Spleen (tissue), 13 donors: ENCODE measurements at places on chromosomes 7 and 10. TPM values are rescaled to one million over a fixed set of nuclear protein-coding genes. Genes with fewer than 3 reads are reported as not detected.

- no peaks in the 10 kb centered on the region for H3K4me1 ChIP-seq
- H3K27ac ChIP-seq, result no peak overlapping the region
- no peak overlapping the region for H3K4me3 ChIP-seq
- DNase-seq, result no peak
- H3K27me3 ChIP-seq, result no peaks in the 10 kb centered on the region
Observed at GRCh38 chr10:33483816-33484190, 149.3 kb upstream of the NRP1 start.

DNA sequence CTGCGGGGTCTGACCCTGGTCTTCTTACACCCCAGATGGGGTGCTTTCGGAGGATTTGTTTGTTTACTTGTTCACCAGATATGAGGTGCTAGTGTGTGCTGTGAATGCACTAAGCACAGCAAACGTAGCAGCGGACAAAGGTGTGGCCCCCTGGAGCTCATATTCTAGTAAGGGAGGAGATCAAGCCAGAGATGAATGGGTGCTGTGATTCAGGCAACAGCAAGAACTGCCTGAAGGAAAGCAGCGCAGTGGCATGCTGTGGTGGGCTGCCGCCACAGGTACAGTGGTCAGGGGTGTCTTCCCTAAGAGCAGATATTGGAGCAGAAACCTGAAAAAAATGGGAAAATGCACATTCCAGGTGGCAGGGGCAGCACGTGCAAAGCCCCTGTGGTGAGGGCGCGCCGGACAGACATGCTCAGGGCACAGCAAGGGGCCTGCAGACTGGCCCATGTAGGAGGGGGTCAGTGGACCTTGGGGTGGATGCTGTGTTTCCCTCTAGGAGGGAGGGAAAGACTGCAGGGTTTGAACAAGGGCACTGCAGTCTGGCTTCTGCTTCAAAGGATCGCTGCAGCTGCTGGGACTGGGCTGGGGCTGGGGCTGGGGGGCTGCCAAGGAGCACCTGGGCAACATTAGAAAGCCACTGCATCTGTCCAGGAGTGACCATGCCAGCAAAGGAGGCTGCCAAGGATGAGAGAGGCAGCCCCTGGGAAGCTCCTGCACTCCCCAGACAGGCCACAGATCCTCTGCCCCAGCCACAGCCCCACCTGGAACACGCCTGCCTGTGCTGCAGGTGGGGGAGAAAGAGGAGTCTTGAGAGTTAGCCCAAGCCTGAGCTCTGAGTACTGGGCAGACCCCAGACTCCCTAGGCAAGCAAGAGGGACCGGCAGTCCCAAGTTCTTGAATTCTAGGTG, 927 bp upstream of the DEPP1 start:
- H3K4me3 ChIP-seq, result no peak overlapping the region
- H3K36me3 ChIP-seq, result peaks cover 52% of the 10 kb centered on the region
- H3K4me1 ChIP-seq, result peaks cover 74% of the 10 kb centered on the region
- H3K27ac ChIP-seq, result peak overlapping the region; percentile 75
- peak; percentile 69 for DNase-seq

DNA sequence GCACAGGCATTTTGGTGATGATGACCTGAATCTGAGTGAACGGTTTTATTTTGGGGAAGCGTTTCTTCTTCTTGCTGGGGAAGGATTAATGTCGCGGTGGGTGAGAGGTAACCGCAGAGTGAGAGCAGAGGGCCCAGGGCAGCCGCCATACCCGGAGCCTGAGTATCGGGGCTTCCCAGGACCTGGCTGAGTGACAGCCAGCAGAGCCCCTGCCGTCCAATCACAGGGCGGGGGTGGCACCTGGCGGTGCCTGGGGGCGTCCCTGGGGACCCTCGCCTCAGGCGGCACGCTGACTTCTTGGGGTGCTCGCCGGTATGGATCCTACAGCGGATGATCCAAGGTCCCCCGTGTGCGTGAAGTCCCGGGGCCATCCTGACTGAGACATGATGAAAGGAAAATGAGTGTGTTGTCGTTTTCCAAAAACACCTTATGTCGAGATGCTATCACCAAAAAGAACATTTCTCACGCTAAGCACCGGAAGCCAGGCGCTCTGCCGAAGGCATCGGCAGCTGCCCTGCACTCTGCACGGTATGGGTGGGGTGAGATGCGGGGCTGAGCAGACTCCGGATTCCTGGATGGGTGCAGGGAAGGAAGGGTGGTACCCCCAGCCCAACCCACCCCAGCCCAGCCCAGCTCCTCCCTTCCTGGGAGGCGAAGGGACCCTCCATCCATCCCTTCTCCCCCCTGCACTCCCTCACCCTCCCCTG, 227.9 kb upstream of the SHH start:
- H3K27me3 ChIP-seq, result peaks cover 4% of the 10 kb centered on the region
- H3K4me1 ChIP-seq, result no peaks in the 10 kb centered on the region
- no peak overlapping the region for H3K4me3 ChIP-seq
- no peaks in the 10 kb centered on the region for H3K36me3 ChIP-seq
- no peak for DNase-seq
- H3K27ac ChIP-seq, result no peak overlapping the region

DNA sequence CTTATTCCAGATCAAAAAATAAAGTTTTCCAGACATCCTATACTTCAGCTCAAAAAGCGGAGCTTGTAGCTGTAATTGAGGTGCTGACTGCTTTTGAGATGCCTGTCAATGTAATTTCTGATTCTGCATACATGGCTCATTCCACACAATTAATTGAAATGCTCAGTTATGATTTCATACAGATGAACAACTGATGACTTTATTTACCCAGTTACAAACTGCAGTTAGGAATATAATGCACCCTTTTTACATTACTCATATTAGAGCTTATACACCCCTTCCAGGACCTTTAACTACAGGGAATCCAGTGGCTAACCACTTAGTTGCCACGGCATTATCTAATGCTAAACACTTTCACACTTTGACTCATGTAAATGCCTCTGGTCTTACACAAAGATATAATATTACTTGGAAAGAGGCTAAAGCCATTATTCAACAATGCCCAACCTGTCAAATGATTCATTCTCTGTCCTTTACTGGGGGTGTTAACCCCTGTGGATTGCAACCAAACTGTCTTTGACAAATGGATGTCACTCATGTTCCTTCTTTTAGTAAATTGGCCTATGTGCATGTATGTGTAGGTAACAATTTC, 147.3 kb downstream of the ZNF33B start:
- H3K4me3 ChIP-seq, result no peak overlapping the region
- DNase-seq, result no peak
- H3K27ac ChIP-seq, result no peak overlapping the region
- H3K36me3 ChIP-seq, result peaks cover 4% of the 10 kb centered on the region

- DNase-seq, result no peak
- no peak overlapping the region for H3K27ac ChIP-seq
- H3K27me3 ChIP-seq, result peaks cover 6% of the 10 kb centered on the region
- H3K36me3 ChIP-seq, result no peaks in the 10 kb centered on the region
Observed at GRCh38 chr10:98536551-98536950, 89.8 kb upstream of the HPS1 start.

CYP26A1 gene
- not detected for total RNA-seq

MAPK8 gene
- total RNA-seq, result 35.9 TPM

CYP2W1 gene
- 1.2 TPM for total RNA-seq

MSS51 gene
- 4.1 TPM for total RNA-seq

DNA sequence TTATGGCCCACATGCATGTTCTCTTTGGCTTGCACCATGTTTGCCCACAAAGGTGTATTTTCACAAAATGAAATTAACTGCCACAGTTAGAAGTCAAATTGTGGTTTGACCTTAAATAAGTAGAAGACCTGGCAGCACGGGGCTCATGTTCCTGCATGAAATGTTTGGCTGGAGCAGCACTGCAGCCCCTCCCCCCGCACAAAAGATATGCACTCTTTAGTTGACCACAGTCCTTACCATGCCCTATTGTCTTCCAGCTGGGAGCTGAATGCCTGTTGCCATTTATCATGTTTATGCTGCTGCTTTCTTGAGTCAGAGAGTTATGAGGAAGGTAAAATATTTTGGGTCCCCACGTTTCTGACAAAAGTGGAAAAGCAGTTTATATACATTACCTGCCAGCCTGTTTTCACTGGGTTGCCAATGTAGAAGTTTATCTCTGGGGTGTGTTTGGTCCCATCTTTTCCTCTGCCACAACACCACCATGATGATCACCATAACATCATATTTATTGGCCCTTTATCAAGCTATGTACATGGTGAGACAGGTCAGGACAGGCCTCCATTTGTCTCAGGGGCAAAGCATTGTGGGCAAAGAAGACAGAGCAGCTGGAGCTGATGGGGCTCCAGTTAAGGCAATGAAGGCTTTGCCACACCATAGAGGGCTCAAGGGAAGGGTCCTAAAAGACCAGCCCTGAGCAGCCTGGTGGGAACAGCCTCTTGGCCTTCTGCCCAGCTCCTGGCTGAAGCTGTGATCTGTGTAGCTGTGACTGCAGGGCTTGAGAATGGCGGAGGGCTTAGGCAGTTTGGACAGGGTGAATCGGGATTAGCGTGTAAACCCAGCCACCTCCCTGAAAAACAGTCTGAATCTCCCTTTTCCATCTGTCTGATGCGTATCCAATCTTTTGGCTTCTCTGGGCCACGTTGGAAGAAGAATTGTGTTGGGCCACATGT, 5.4 kb downstream of the PRF1 start:
- peaks cover 52% of the 10 kb centered on the region for H3K4me1 ChIP-seq
- DNase-seq, result no peak
- H3K27me3 ChIP-seq, result no peaks in the 10 kb centered on the region
- no peaks in the 10 kb centered on the region for H3K36me3 ChIP-seq
- H3K4me3 ChIP-seq, result no peak overlapping the region

LRMDA gene
- total RNA-seq, result 24.0 TPM

- H3K4me1 ChIP-seq, result peaks cover 5% of the 10 kb centered on the region
- no peaks in the 10 kb centered on the region for H3K27me3 ChIP-seq
Observed at GRCh38 chr10:6328699-6329423, 126.1 kb downstream of the PFKFB3 start.

DNA sequence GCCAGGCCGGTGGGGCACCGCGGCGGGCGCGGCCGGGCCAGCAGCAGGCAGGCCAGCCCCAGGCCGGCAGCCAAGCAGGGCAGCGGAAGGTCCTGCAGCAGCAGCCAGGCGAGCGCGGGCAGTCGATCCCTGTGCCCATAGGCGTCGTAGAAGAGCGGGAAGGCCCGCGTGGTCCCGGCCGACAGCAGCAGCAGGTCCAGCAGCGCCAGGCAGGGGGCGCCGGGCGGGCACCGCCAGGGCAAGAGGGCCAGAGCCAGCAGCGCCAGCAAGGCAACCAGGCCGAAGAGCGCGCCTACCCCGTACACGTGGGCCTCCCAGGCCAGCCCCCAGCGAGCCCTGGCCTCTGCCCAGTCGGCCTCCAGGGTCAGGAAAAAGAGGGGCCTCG, 8.4 kb upstream of the RBM28 start:
- no peak overlapping the region for H3K27ac ChIP-seq
- peaks cover 19% of the 10 kb centered on the region for H3K4me1 ChIP-seq
- no peaks in the 10 kb centered on the region for H3K36me3 ChIP-seq
- H3K27me3 ChIP-seq, result peaks cover 4% of the 10 kb centered on the region
- DNase-seq, result peak; percentile 85
- no peak overlapping the region for H3K4me3 ChIP-seq

GRCh38 chr7:139916717-139917395, 87.8 kb downstream of the TBXAS1 start:
- peak overlapping the region; percentile 61 for H3K27ac ChIP-seq
- no peaks in the 10 kb centered on the region for H3K27me3 ChIP-seq
- DNase-seq, result no peak
- no peak overlapping the region for H3K4me3 ChIP-seq

DNA sequence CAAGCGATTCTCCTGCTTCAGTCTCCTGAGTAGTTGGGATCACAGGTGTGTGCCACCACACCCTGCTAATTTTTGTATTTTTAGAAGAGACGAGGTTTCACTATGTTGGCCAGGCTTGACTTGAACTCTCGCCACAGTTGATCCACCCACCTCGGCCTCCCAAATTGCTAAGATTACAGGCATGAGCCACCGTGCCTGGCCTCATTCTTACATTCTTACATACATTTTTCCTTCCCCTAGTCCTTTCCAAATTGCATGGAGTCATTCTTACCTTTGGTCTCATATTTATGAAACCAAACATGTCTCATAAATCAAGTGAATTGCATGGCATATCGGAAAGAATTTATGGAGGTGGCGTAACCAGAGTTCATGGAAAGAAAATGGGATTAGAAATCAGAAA, 148.5 kb downstream of the ANLN start:
- H3K4me1 ChIP-seq, result no peaks in the 10 kb centered on the region
- H3K36me3 ChIP-seq, result peaks cover 23% of the 10 kb centered on the region
- H3K27me3 ChIP-seq, result no peaks in the 10 kb centered on the region
- H3K4me3 ChIP-seq, result no peak overlapping the region
- no peak overlapping the region for H3K27ac ChIP-seq

GRCh38 chr7:76411626-76412025, 2.1 kb upstream of the SSC4D start:
- no peaks in the 10 kb centered on the region for H3K36me3 ChIP-seq
- no peak overlapping the region for H3K4me3 ChIP-seq
- H3K27me3 ChIP-seq, result no peaks in the 10 kb centered on the region
- no peak for DNase-seq
- no peaks in the 10 kb centered on the region for H3K4me1 ChIP-seq

LOXL4 gene
- total RNA-seq, result 1.6 TPM

CAPZA2 gene
- total RNA-seq, result 263 TPM

DNA sequence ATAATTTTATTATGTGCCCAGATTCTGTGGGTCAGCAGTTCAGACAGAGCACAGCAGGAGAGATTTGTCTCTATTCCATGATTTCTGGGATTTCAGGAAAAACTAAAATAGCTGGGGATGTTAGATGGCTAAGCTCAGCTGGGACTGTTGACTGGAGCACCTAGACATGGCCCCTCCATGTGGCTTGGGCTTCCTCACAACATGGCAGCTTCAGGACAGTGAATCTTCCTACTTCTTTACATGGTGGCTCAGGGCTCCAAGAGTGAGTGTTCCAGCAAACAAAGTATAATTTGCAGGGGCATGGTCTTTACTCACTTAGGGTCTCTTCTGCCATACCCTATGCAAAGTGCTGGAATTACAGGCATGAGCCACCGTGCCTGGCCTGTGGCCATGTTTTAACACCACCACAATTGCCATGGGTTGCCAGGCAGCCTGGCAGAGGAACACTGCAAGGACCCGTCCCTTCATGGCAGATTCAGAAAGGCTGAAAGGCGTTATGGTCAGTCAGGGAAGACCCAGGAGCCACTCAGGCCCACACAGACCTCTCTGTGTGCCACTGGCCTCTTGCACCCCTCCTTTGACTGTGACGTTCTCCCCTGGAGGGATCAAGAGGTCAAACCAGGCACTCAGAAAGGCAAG, 50.8 kb upstream of the ZMIZ1 start:
- DNase-seq, result peak; percentile 51
- H3K27ac ChIP-seq, result no peak overlapping the region
- no peaks in the 10 kb centered on the region for H3K36me3 ChIP-seq
- H3K4me3 ChIP-seq, result no peak overlapping the region
- peaks cover 4% of the 10 kb centered on the region for H3K4me1 ChIP-seq

DNA sequence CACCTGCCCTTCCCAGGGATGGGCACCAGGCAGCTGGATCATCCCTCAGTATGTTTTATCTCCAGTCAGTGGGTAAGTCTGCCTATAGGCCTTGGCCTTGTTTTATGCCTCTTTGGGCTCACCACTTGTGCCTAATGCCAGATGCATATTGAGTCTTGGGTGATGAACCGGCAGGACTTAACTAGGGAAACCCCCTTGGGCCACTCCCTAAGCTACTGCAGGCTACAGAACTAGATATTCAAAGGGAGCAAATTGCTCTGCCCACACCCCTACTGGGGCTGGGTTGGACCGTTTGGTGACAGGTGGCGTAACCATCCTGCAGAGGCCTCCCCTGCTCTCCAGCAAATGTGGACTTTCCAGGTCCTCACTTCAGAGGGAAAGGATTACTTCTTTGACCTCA, 115.7 kb upstream of the GDF10 start:
- H3K27ac ChIP-seq, result no peak overlapping the region
- no peaks in the 10 kb centered on the region for H3K36me3 ChIP-seq
- no peak overlapping the region for H3K4me3 ChIP-seq
